Posterior cingulate gyrus (tissue), 11 donors: ENCODE measurements at places on chromosomes 2 and 18.

- no peak for DNase-seq
Observed at GRCh38 chr18:9066817-9067306, 35.6 kb upstream of the NDUFV2 start.

- no peak for DNase-seq
Observed at GRCh38 chr18:9941103-9941502, 27.3 kb downstream of the VAPA start.

GRCh38 chr2:39416140-39416539, 20.9 kb downstream of the MAP4K3 start:
- DNase-seq, result no peak

GRCh38 chr2:231780123-231780908, 766 bp downstream of the PDE6D start:
- DNase-seq, result no peak

DNA sequence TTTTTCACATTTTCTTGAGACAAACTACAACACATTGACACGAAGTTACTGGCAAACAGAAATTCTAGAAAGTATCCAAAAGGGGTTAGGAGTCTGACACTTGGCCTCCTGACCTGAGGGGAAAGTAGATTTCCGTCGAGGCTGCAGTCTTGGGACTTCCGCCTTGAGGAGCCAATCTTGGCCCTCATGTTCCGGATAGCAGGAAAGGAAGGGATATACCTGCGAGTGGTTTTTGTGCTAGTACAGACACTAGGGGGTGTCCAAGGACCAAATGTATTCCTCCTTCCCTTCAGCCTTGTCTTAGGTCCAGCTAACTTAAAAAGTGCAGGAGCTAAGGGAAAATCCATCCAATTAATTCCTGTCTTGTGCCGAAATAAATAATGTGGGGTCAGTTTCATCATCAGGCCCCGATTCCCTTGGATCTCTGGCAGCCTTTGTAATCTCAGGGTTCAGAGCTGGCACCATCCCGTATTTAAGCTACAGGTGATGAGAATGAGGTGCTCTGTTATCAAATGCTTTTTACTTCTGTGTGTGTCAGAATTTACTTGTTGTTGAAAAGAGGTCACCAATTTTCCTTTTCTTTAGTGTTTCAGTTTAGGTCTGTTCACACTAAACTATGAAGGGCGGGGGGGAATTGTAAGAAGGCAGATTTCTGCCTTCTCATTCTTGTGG, 330.2 kb upstream of the FANCL start:
- no peak for DNase-seq

- no peak for DNase-seq
Observed at GRCh38 chr18:47767699-47768098, 162.8 kb downstream of the SMAD2 start.
